ENCODE measurements at places on chromosomes 2 and 18.
A peak's percentile ranks its signal among the peaks of the same experiment; 100 is the strongest.

- DNase-seq = peak; percentile 90
These were observed 821 bp downstream of the TYMS start for GRCh38 chr18:658001-658946.

DNA sequence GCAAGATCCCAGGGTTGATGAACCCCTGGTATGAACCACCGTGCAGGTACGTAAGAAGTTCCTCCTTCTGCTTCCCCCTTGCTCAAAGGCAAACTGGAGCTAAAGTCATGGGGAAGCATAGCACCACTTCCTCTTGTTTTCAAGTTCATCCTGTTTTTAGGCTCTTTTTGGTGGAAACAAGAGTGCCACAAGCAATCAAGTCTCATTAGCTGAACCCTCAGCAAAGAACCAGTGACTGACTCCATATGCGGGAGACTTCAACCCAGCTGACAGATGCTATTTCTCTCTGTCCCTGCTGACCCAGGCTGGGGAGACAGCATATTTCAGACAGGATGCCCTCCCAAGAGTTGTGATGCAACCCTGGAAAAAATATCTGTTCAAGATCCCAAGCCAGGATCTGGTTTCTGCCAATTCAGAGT, 47.7 kb downstream of the BCL2 start:
- no peak for DNase-seq

- DNase-seq = no peak
These were observed 132.6 kb downstream of the AFF3 start for GRCh38 chr2:100009743-100010142.

- no peak for DNase-seq
These were observed 56.4 kb downstream of the NCK2 start for GRCh38 chr2:105800953-105801635.

- no peak for DNase-seq
These were observed 104.1 kb downstream of the DDX1 start for GRCh38 chr2:15695582-15696330.

DNA sequence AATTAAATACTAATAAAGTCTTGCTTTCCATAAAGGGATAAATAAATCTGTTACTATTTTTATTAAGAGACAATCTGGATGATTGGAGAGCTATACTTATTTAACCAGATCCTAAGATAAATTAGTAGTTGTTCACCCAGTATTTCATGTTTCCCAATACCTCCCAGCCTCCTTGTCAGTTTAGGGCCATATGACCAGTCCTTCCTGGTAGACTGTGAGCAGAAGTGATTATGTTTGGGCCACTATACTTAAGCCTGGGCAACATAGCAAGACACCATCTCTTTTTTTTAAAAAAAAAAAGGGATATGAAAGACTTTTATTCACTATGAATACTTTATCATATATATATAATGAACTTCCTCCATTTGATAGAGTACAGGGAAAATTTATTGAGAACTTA, 48.8 kb upstream of the PPM1B start:
- no peak for DNase-seq

DNA sequence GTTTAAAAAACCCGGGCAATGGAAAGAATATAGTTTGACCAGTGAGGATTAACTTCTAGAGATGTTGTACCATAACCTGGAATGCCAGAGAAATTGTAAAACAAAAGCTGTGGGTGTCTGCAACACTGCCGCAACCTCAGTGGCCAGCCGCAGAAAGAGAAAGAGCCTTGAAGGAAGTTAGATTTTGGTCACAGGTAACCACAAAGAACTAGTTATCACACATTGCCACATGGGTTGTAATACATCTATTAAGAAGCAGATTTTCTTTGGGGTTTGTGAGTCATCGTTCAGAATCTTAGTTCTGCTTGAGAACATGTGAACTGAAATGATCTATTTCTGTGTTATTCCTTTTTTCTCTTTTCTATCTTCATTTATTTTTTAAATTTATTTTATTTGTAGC, 222.9 kb upstream of the AGAP1 start:
- DNase-seq = no peak

DNA sequence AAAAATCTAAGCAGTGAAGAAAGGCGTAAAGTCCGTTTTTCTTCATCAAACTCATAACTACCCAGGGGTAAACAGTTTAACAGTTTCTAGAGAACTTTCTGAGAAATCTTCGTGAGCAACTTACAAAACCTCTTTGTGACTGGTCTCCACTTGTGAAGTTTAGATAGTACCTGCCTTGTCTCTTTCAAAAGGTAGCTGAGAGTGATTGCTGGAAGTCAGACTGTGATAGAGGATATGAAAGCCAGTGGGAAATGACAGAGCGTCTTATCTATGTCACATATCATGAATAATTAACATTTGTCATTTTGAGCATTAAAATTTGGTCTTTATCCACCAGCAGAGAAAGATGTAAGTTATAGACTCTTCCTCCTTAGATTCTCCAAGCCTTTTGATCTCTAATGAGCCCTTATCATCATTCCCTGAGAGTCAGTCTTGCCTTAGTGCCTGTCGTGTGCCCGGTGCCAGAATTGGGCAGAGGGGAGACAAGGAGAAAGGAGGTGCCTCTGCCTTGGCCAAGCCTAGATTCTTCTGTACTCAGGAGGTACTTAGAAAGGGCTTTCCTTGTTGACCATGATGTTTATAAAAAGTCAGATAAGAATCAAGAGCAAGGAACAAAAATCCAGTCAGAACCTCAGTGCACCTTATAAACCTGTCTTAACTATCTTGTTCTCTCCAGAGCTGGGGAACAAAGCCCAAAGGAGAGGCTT, 205.1 kb upstream of the EPAS1 start:
- DNase-seq = no peak

GRCh38 chr2:97759727-97760407, 46.5 kb downstream of the ZAP70 start:
- no peak for DNase-seq

GRCh38 chr2:147425437-147426029, 419.3 kb upstream of the ACVR2A start:
- DNase-seq = no peak

GRCh38 chr2:71101656-71102055, 28.4 kb downstream of the MCEE start:
- DNase-seq = no peak

DNA sequence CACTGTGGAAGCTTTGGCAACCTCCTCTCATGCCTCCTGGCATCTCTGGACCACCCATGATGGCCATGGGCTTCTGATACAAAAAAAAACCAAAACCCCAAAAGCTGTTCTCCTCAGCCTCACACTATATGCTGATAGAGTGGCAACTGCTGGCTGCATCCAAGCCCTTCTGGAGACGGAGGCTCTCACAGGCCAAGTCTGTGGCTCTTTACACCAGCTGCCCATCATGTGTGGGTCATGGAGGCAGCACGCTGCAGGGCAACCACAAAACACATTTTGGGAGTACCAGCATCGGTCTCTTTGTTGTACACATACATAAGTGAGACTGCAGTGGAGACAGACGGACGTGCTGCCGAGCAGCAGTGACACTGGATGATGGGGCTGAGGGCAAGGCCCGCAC, 45.3 kb downstream of the SP110 start:
- DNase-seq = no peak

DNA sequence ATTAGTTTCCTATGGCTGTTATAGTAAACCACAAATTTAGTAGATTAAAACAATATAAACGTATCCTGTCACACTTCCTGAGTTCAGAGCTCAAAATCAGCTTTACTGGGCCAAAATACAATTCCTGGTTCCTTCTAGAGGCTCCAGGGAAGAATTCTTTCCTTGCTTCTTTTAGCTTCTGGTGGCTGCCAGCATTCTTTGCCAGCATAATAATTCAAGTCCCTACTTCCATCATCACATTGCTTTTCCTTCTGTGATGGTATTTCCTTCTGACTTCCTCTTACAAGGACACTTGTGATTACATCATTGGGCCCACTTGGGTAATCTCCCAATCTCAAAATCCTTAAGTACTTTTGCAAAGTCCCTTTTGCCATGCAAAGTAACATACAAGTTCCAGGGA, 40.6 kb downstream of the MOB4 start:
- DNase-seq = no peak

DNA sequence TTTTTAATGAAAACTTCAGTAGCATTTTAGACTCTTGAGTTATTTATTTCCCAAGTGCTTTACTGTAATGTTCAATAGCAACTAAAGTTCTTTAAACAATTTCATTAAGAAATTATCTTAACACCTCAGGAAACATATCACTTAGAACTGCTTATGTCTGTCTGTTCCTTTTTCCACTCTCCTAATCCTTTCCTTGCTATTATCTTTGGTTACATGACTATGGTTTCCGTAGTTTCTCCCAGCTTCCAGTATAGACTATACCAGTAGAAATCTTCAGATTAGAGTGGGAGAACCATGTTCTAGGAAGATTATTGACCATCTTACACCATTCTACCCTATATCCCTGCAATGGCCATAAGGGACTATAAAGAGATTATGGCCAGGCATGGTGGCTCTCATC, 280.0 kb downstream of the EXOC6B start:
- no peak for DNase-seq

DNA sequence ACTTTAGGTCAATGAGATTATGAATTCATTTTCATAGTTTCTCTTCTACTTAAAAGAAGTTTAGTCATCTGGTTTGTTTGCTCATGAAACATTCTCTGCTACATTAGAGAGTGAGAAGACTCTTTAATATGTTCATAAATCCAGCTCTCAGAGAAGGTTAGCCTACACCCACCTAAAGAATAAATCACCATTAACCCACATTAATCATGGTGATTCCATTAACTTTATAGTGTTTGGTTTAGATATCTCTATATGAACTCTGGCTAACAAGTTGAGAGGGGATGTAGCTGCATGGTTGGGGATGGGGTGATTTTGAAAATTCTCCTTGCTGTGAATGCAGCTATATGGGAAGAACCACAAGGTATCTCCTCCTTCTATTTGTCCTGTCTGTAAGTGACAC, 10.7 kb downstream of the TFPI start:
- DNase-seq = no peak

DNA sequence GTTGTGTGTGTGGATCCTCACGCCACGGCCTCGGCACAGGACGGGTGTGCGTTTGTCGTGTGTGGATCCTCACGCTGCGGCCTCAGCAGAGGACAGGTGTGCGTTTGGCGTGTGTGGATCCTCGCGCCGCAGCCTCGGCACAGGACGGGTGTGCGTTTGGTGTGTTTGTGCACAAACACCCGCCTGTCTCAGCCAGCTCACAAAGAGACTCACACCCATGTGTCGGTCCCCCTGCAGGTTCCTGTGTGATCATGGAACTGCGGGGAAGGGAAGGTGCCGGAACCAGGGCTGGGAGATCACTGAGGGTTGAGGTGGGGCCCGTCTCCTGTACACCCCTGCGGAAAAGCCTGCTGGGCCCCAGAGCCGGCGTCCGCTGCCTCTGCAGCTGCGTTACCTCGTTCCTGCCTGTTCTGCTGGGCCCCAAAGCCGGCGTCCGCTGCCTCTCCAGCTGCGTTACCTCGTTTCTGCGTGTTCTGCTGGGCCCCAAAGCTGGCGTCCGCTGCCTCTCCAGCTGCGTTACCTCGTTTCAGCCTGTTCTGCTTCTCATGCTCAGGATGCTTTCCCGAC, 53.6 kb downstream of the CTDP1 start:
- DNase-seq = no peak

DNA sequence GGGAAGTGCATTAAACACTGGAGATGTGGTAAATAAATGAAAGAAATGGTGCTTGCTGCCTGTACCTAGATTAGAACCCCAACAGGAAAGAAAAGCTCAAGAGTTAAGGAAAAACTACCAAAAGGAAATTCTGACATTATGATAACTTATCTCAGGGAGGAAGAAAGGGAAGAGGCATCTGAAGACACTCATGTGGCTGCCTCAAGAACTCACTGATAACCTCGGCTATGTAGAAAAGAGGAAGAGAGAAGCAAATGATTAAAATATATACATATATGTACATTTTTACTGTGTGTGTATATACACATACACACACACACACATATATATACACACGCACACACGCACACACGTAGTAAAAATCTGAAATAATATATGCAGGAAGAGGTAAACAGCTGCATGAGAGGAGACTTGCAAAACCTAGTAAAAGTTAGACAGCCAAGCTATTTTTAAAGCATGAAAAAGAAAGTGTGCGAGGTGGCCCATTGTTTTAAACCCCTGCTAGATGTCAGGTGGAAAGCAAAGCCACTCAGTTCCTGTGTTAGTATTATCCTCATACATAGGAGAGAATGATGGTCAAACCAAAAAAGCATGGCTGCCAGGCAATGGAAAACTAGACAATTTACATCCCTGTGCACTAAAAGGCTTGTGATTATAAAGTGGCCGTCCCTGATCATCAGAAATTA, 483.0 kb upstream of the NRP2 start:
- DNase-seq = no peak
